Activated T-cell treated with anti-CD3 and anti-CD28 coated beads for 24 hours (primary cell): ENCODE measurements at places on chromosomes 4 and X.

DNA sequence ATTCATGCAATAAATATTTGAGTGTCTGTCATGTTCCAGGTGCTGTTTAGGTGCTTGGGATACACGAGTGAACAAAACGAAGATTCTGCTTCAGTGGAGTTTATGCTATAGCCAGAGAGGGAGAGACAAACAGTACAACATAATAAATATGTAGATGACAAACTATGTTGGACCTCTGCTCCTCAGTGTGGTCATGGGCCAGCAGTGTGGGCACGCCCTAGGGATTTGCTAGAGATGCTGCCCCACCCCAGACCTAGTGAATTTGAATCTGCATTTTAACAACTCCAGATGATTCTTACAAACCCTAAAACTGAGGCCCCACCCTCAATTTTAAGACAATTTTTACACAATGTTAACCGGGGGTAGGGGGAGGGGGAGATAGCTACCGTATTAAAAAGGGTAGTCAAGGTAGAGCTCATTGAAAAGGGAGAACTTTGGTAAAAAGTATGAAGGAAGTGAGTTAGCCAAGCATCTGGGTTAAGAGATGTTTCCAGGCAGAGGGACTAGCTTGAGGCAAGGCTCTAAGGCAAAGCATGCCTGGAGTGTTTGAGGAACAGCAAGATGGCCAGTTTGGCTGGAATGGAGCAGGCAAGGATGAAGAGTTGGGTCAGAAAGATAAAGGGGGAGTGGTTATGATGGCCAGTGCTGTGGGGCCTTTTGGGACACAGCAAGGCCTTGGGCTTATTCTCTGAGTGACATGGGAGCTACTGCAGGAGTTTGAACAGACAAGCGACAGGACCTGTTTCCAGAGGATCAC, 42.4 kb downstream of the SEPSECS start:
- DNase-seq: no peak

DNA sequence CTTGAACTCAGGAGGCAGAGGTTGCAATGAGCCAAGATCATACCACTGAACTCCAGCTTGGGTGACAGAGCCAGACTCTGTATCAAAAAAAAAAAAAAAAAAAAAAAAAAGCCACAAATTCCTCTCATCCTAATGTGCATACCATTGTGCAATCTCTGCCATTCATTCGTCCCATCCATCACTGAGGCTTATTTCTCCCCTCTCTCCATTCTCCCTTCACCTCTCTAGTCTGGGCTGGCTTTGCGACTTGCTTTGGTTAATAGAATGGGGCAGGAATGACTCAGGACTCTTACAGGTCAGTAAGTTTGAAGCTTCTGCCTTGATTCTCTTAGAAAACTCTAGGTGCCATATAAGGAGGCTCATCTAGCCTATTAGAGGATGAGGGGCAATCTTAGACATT, 60.3 kb upstream of the DDX3X start:
- DNase-seq: no peak

- no peak for DNase-seq
Measured at GRCh38 chr4:2255501-2256155, 6.3 kb downstream of the MXD4 start.

DNA sequence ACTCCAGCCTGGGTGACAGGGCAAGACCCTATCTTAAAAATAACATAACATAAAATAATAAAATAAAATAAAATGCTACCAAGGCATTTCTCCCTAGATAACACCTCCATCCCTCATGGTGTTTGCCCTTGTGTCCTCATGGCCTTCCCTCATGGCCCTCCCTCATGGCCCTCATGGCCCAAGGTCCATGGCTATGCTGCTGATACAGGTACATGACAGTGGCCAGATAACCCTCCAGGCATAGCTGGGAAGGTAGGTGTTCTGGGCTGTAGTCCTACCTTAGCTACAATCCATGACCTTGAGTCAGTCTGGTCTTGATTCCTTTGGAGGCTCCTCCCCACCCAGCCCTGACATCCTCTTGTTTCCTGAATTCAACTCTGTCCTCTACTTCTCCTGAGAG, 75.2 kb downstream of the PJA1 start:
- no peak for DNase-seq

- no peak for DNase-seq
Measured at GRCh38 chr4:185238750-185239149, 29.4 kb downstream of the SNX25 start.

GRCh38 chr4:139834226-139834662, 168.6 kb downstream of the MGST2 start:
- no peak for DNase-seq

DNA sequence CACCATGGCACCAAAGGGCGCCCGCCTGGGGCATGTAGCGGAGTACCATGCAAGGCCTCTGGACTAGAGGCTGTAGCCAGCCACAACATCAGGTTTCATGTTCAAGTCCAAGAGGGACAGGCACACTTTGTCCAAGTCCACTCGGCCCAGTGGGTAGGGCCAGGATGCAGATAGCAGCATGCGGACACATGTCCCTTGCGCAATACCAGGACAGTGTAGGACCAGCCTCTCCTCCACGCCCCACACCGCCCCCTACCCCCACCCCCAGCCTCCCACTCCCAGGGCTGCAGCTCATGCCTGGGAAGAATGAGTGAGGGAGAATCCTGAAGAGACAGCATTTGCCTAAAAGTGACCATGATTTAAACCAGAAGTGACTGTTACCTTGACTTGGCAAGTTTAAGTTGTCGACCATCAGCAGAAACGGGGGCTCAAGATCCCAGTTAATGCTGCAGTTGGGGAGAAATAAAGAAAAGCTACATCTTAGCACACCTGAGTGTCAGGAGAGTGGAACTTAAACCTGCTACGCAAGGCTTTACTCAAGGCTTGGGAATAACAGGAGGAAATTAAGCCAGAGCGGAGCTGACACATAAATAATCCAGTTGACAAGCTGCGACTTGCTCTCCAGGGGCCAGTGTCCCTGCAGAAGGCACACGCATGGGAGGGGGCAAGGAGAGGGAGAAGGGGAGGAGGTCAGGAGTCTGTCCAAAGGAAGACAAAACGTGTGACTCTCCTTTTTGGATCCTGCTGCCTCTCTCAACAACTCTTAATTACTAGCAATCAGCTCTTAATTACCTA, 221.7 kb downstream of the BCOR start:
- no peak for DNase-seq

- no peak for DNase-seq
Measured at GRCh38 chr4:148790691-148791090, 348.5 kb upstream of the NR3C2 start.

GRCh38 chrX:45888518-45888917, 656.7 kb downstream of the ZNF674 start:
- no peak for DNase-seq

GRCh38 chrX:96432647-96433046, 252.0 kb upstream of the DIAPH2 start:
- no peak for DNase-seq

DNA sequence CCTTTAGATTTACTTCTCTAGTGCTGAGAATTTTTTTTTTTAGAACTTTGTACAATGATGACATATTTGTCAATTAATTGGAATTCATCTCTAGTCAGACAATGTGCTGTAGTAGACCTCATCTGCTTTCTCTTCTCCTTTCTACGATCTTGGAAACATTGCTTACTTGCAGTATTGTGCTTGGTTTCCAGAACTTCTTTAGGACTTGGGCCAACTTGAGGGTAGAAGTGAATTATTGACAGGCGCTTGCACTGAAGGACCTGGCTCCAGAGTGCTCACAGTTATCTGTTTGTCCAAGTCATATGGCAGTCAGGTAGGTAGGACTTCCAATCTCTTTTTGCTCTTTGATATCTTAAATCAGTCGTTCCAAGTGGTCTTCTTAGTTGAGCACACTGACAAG, 39.6 kb downstream of the FNIP2 start:
- DNase-seq: no peak

- DNase-seq: no peak
Measured at GRCh38 chrX:39665830-39666518, 431.8 kb downstream of the BCOR start.

- DNase-seq: no peak
Measured at GRCh38 chrX:68443155-68443868, 10.0 kb upstream of the OPHN1 start.

- no peak for DNase-seq
Measured at GRCh38 chr4:99878604-99879003, 15.6 kb downstream of the LAMTOR3 start.

GRCh38 chrX:104351173-104351769, 96.5 kb upstream of the ESX1 start:
- no peak for DNase-seq

GRCh38 chr4:24973404-24973746, 57.4 kb downstream of the LGI2 start:
- DNase-seq: no peak

DNA sequence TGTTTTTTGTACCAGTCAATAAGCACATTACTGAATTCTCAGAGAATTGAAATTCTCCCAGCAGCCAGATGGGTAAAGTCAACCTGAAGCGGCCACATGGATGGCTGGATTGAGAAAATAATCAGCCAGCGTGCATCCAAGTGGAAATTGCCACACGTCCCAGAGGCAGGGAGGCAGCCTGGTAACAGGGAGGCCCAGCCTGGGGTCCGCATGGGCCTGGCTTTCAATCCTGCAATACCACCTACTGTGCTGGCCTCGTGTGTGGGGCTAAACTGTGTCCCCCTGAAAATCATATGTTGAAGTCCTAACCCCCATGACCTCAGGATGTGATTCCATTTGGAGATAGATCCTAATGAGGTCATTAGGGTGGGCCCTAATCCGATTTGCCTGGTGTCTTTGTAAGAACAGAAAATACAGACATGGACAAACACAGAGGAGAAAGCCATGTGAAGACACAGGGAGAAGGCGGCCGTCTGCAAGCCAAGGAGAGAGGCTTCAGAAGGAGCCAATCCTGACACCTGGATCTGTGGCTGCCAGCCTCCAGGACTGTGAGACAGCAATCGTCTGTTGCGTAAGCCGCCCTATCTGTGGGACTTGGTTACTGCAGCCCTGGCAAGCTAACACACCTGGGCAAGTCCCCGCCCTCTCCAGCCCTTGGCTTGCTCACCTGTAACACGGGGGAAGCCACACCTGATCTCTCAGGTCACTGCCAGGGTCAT, 90.3 kb downstream of the JAKMIP1 start:
- DNase-seq: no peak

- DNase-seq: no peak
Measured at GRCh38 chr4:42397635-42398170, 415 bp downstream of the SHISA3 start.

DNA sequence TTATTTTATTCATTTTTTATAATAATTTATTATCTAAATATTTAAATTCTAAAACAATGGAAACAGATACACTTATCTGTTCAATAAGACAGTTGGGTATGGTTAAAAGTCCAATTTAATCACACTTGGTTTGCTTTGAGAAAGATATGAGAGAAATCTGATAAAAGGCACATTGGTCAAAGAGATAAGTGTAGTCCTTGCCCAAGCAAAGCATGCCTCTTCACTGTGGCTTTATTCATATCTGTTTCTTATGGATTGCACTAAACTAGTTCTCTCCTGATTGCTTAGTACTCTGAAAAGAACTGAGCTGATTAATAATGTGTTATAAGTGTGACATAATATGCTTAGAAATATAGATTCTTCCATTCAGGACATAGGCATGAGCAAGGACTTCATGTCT, 39.8 kb downstream of the CXCL1 start:
- DNase-seq: no peak

DNA sequence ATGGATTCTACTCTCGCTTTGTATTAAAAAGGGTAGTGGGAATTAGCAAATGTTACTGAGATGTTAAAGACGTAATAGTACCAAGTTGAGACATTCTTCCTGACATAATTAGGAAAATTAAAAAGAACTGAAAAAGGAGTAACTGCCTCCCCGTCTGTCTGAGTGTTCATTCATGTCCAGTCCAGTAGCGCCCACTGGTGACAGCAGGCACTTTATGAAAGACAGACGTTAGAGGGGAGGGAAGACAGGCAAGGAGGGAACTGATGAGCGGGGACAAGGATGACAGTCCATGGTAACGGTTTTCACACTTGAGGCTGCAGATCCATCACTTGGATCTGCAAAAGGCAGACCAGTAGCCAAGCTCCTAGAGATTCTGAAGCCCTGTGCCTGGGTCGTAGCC, 326.7 kb downstream of the STK32B start:
- DNase-seq: no peak

DNA sequence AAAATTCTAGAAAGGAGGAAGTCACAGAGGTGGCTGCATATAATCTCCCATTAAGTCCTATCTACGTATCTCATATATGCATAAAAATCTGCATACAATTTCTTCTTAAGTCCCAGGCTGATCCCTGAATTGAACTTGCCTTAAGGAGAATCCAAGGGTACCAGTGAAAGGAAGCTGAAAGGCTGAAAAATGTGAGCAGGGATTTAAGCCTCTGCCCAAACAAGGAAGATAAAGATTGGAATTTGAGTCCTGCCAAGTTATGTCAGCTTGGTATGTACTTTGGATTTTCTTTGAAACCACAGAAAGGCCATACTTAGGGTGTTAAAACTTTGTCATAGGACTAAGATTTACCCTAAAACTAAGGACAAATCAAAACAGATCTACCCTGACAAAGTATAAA, 26.5 kb upstream of the GEMIN8 start:
- no peak for DNase-seq

GRCh38 chr4:69156913-69157312, 57.6 kb downstream of the UGT2B11 start:
- DNase-seq: no peak

DNA sequence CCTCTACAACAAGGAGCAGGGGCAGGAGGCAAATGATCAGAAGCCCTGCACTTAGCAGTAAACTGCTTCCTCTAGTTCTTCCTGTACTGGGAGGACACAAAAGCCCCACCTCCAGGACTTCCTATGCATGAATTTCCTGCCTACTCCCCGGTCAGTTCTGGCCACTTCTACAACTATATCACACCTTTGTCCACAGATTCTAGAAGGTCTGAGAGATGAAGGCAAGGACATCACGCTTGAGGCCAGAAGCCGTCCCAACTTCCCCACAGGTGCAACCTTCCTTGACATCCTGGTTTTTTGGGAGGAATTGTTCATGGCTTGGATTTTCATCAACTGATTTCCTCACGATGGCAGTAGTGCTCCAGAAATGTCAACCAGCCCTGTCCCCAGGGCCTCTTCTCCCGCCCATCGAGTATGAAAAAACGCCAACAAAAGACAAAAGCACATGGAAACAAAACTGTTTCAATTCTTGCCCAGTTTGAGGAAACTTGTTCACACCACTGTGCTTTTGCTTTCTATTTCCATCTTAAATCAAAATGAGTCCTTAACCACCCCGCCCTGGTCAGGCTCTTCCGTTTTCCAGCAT, 206.5 kb upstream of the STK26 start:
- peak; percentile 44 for DNase-seq

DNA sequence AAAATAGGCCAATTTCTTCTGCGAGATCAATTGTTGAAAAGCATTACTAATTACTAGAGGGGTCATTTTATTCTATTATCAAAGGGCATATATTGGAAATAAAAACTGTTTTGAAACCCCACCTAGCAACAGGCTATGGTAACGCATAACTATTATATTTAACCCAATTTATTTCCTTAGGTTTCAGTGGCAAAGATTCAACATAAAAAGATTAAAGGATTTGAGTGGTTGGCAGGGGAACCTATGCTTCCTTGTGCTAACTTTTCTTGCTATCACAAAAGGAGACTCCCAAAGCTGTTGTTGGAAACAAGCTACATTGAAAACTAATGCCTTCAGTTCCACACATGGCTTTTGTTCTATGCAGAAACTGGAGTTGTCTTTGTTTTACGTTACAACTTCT, 166.9 kb upstream of the KLF3 start:
- no peak for DNase-seq
